Renal cortex interstitium (tissue), 15 donors: ENCODE measurements at places on chromosomes 5 and 9.

DNA sequence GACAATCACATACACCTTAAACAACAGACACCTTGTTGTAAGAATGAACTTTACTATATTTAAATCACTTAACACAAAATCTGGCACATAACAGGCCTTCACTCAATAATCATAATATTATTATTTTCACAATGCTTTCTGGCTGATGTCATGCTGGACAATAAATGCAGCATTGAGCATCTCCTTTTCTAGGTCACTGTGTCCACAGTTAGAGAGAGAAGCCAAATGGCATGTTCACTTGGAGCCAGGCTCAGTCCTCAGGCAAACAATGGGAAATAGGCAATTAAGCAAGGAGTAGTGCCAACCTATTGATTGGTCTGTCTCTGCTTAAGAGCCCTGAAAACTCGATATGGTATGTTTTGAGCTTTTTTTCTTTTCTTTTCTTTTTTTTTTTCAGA is 50.6 kb upstream of the KLF4 start:
- DNase-seq = no peak

DNA sequence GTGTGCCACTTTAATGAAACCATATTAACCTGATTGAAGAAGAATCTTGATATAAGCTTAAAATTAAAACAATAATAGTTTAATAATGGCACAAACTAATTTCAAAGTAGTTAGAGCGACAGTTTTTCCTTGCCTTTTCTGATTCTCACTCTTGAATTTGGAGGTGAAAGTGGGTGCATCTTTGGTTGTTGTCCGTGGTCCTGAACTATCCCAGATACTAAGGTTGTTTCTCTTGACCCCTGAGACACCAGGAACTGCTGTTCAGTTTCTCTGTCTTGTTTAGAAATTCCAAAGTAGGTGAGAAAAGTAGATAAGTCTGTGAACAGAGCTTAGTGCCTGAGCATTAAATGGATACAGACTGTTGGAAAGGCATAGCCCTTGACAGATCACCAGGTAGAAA is 274.7 kb downstream of the FBXL7 start:
- no peak for DNase-seq

GRCh38 chr9:71678999-71679398 is 89.3 kb downstream of the CEMIP2 start:
- no peak for DNase-seq

GRCh38 chr5:39579750-39580149 is 155.0 kb upstream of the DAB2 start:
- no peak for DNase-seq

DNA sequence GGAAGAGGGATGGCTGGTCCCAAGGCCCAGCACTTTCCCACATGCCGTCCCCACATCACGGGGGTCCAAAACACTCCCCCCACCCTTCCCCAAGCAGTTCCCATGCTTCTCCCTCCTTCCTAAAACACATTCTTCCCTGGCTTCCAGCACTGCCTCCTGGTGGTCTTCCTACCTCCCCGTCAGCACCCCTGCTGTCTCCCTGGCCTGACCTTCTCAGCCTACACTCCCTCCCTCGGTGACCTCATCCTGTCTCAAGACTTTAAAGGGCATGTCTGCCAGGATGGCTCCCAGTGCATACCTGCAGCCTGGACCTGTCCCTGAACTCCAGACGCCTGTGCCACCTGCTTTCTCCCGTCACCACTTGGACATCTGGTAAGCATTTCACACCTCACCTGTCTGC is 4.3 kb upstream of the NCS1 start:
- DNase-seq = no peak
